GF-D8 (cell line): ENCODE measurements at places on chromosomes 1 and 21.

GRCh38 chr1:108034396-108034795, 69.4 kb upstream of the VAV3 start:
- DNase-seq = no peak

DNA sequence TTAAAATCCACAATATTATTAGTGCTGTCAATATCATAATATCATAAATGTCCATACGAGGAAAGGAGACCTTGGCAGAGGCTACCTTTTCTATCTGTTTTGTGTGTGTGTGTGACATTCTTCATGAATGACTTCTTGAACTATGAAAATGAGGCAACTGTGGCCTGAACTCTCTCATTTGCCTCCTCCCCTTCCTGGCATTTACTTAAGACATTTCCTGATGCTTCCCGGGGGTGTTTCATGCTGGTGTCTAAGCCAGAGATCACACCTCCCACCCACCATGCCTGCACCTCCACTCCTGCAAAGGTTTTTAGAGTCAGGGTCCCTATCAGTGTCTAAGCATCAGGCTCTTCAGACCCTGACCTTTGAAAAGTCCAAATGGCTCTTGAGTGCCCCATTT, 420.9 kb downstream of the KIF26B start:
- DNase-seq = no peak

DNA sequence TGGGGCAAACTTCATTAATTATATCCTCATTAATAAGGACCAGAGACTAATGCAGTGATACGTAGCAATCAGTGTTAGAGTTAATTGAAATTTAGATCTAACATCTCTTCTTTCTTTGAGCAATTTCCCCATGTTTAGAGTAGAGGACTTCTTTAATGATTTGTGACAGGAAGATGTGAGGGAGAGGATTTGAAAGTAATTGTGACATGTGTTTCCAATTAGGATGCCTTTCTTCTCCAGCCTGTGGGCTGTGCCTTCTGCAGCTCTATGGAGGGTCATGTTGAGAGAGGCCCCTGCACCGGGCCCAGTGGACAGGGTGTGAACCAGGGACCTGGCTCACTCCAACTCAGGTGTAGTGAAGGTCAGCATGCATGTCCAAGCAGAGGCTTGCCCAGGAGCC, 103.0 kb downstream of the GREM2 start:
- DNase-seq = no peak

DNA sequence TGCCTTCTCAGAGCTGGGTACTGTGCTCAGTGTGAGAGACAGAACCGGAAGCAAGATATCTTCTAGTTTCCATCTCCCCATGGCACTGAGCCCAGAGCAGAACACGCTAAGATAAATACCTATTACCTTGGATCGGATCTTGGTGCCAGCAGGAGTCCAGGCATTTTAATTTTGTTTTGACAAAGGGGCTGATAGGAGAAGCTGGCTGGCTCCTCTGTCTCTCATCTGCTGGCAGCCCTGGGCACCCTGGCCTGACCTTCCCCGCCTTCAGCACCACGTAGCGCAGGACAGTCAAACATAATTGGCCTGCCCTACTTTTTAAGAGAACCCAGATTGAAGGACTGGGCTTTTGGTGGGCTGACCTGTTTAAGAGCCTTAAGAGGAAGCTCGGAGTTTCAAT, 160.7 kb upstream of the KLHDC7A start:
- no peak for DNase-seq

DNA sequence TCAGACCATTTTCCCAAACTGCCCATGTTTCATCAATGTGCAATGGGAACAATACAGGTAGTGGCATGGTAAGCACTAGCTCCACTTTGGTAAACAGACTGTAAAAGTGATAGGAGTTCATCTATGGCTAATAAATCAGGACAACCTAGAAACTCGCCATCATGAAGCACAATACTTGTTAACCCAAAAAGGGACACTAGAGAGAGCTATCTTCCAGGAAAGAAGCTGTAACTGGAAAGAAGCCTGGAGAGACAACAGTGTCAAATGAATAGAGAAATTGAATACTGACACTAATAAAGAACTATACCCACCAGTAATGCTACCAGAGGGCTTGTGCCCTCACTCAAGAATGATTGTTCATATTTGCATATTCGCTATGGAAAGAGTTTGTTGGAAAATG, 164.7 kb upstream of the RGS18 start:
- DNase-seq = peak; percentile 4

DNA sequence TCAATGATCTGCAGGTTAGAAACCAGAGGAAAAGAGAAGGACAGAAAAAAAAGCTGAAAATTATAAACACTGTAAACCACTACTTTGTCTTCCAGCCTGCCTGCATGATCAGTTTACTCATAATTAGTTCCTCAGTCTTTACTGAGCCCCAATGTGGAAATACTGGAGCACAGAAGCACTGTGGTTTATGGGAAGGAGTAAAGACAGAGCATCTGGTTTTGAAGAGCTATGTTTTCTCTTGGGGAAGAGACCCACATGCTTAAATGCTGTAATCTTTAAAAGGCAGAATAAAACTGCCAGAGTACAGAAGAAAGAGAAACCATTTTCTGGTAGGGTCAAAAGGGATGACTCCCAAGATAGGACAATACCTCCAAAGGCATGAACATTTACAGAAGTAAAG, 159.0 kb upstream of the ZNHIT6 start:
- DNase-seq = no peak

GRCh38 chr1:51627672-51628071, 10.8 kb downstream of the OSBPL9 start:
- DNase-seq = peak; percentile 26

GRCh38 chr1:234893725-234894630, 234.7 kb downstream of the TOMM20 start:
- DNase-seq = no peak

DNA sequence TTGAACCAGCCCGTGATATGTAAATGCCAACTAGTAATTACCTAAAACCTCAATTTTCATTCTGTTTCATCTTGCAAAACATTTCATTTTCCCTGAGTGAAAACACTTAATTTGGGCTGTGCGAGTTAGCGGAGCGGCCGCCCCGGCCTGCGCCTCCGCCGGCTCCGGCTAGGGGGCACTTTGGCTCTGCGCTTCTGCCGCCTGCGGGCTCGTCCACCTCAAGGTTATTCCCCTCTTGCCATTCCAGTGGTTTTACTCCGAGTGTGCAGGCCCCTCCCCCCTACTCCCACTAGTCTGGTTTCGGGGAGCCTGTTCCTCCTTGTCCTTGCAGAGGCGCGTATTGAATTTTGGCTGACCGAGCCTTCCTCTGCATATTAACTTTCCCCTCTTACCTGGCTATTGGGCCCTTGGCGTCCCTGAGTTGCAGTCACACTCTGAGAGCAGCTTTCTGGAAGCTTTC, 55.6 kb downstream of the PEX14 start:
- no peak for DNase-seq

DNA sequence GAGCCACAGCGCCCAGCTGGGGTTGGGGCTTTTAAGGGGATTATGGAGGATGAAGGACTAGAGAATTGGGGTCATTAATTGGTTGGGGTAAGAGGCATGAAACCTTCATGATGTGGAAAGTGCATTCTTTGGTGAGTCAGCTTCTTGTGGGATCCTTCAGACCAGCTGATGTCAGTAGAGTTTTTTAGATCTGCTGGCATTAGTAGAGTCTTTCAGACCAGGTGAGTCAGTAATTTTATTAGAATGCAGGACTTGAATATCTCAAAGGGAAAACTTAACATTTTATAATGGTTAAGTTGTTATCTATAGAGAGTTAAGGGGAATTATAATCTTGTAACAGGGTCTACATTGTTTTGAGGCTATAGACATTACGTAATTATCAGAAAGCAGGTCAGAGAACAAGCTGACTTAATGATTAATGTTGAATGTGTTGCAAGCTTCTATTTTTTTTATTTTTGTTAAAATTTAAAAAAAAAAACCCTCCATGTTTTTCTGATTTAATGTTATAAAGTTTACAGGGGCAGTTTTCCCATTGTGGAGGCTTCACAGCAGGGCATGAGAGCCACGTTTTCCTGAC, 160.9 kb upstream of the FMN2 start:
- no peak for DNase-seq

GRCh38 chr1:225607355-225607754, 45.6 kb downstream of the ENAH start:
- no peak for DNase-seq

- no peak for DNase-seq
Observed at GRCh38 chr1:47727697-47728085, 269.5 kb downstream of the TRABD2B start.

GRCh38 chr1:72050551-72050950, 231.8 kb downstream of the NEGR1 start:
- no peak for DNase-seq

DNA sequence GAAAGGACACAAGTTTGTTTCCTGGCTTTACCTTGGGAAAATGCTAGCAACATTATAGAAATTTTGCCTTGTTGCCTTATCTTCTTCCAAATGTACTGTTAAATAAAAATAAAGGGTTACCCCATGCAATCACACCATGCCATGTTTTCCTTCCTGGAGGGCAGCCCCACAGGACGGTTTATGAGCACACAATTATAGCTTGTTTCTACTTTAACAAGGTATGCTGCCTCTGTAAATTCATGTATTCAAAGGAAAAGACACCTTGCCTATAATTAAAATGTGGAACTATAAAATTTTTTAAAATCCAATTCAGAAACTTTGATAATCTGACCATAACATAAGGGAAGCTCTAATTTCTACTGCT, 63.4 kb downstream of the CAPN2 start:
- DNase-seq = no peak

- DNase-seq = no peak
Observed at GRCh38 chr1:44757420-44757819, 17.8 kb downstream of the KIF2C start.

- no peak for DNase-seq
Observed at GRCh38 chr1:83086346-83086745, 912.6 kb downstream of the TTLL7 start.

GRCh38 chr1:35407743-35408142, 139.2 kb downstream of the ZMYM4 start:
- no peak for DNase-seq

GRCh38 chr21:45262041-45262581, 25.6 kb downstream of the POFUT2 start:
- DNase-seq = no peak

DNA sequence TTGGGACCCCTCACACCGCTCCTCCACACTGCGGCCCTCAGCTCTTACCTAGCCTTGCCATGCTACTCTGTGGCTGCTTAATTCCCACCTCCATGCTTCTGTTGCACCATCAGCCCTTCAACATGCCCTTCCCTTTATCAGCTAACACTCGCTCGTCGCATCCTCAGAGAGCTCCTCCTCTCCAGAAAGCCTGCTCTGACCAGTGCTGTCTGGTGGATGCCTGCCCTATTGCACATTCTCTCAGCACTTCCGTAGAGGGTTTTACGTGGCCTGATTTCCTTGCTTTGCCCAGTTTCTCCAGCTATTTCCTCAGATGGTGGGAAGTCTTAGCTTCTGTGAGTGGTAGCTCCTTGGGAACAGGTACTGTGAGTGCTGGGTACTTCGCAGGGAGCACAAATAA, 10.3 kb upstream of the LAD1 start:
- no peak for DNase-seq

- no peak for DNase-seq
Observed at GRCh38 chr1:87203904-87204303, 124.8 kb upstream of the LMO4 start.

DNA sequence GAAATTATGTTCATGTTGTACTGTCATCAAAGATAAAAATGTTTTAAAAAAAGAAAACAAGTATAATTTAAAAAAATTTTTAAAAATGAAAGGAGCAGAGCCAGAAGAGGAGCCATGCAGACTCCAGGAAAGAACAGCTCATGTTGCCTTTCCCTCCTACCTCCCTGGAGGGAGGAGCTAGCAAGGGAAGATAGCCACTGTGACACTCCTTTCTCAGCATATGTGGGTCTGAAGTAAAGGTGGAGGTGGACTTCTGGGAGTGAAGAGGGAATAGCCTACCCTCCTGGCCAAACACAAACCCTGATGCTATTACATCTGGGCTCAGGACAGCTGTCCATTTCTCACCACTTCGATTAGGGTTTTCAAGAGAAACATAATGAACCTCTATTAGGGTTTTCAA, 54.2 kb downstream of the SLC2A1 start:
- no peak for DNase-seq

GRCh38 chr1:215754112-215754511, 187.0 kb downstream of the KCTD3 start:
- DNase-seq = no peak

GRCh38 chr1:24928689-24929397, 1.2 kb downstream of the RUNX3 start:
- no peak for DNase-seq

DNA sequence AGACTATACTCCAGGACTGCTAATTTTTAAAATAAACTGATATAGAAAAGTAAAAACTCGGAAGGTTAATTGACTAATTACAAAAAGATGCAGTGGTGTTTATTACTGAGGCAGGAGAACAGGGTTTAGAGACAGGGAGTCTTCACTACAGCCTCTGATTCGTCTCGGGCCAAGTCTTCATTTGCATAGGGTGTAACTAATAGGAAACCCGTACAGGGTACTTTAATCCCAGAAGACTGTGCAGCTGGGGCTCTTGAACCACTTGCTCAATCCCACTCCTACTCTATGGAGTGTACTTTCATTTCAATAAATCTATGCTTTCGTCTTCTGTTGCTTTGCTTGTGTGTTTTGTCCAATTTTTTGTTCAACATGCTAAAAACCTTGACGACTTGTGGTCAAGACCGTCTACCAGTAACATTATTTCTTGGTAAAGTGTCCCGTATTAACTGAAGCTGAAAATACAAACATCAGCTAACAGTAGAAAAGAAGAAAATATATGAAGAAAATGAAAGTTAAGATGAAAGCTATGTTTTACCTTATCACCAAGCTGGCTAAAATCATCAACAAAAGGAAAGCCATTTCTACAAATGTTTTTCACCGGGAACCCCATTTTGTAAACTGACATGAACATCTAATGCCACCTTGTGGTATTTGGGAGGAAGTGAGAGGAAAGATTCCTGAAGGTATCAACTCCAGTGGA, 8.0 kb downstream of the SDHB start:
- DNase-seq = peak; percentile 24

DNA sequence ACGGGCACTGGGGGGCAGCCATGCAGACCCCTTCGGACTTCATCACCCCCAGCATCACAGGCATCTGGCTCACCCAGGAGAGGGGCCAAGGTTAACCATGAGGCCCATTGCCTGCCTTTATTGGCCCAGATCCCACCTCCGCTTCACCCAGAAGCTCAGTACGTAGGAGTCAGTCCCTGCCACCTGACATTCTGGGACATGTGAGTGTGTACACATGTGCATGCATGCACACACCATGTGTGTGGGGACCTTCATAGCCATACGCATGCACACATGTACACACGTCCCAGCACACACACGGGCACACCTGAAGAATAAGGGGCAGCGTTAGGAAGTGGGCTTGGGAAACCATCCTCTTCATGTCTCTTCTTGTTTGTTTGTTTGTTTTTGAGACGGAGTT, 24.1 kb upstream of the TRAPPC10 start:
- no peak for DNase-seq

GRCh38 chr1:208433971-208434370, 189.8 kb upstream of the PLXNA2 start:
- DNase-seq = no peak

DNA sequence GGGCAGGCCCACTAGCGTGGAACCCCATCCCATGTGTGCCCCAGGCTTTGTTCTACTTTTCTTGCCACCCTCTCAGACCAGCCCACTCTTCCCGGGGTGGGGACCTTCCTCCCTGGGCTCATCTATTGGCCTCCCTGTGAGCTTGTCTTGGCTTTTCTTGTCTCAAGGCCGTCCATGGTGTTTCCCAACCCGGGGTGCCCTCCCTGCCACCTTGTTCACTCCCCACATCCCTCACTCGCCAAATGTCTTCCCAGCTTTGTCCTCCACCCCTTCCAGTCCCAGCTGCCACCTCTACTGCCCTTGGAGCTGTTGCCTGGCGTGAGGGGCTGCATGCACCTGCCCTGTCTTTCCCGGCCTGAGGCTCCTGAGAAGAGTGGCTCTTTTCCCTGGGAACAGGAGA, 18.4 kb downstream of the LRRC71 start:
- no peak for DNase-seq
